ENCODE measurements at places on chromosomes 1 and 21.

DNA sequence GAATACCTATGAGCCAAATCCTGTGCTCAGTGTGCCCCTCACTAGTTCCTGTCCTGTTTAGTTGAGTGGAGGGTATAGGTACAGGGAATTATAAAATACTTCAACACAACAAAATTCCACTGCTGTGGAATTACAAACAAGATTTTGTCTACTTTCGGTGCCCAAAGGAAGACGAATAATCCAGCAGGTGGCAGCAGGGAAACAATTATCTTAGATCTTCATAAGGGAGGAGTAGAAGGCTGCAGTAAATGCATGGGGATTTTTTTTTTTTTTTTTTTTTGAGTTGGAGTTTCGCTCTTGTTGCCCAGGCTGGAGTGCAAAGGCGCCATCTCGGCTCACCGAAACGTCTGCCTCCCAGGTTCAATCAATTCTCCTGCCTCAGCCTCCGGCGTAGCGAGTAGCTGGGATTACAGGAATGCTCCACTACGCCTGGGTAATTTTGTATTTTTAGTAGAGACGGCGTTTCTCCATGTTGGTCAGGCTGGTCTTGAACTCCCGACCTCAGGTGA, 2.0 kb upstream of the PIP5K1A start:
- DNase-seq, result peak; percentile 71

DNA sequence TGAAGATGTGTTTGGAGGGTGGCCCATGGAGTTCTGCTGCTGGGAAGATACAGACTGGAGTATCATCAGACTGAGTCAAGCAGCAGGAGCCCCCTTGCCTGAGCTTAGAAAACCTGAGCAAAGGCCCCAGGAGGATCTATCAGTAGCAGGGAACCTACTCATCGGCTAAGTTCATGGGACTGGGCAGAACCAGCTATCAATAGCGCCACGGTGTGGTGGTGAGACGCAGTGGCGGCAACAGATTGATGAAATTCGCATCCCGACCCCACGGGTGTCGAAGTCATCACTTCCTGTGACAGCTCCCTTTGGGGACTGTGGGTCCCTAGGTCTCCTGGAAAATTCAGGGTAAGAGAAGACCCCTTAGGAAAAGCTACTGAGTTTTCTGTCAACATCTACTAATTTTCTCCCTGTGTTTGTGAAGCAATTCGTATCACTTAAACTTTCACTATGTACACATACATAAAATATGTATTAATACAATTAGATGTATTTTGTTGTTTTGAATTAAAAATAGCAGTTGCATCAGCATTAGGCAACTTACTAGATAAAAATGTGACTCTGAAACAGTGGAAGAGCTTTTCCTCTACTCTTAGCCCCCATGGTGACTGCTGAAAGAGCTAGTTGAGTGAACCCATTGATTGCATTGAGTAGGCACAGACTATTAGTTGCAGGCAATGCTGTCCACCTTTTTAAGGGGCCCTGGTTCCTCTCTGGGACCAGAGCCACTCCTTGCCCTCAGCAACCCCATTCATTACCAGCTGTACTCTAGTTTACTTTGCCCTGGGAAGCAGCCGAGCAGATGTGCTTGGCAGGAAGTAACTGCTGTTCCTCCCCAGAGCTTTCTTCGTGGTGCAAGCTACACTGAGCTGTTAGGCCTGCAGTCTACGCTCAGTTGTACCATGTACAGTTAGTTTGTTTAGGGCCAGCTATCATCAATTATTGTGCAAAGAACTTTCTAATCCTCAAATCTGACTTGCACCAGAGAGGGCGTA, 7.3 kb upstream of the CACNA1S start:
- no peak for DNase-seq

GRCh38 chr21:45390831-45391742, 13.9 kb upstream of the COL18A1 start:
- no peak for DNase-seq

DNA sequence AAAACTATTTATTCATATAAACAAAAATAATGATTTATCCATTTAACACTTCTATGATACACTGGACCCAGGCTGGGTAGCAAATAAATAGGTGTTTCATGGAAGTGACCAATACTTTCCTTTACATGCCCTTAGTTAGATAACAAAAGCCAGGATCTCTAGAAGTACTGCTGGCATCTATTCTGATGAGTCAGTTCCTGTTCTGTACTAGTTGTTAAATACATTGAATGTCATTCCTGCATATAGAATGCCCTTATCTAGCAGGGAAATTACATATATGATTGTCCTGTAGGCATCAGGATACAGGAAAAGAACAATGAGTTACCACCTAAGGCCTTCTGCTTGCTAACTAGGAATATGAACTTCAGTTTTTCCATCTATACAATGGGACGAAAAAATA, 130.8 kb downstream of the HFM1 start:
- DNase-seq, result no peak

GRCh38 chr1:37809942-37810341, 1.9 kb upstream of the YRDC start:
- DNase-seq, result no peak

DNA sequence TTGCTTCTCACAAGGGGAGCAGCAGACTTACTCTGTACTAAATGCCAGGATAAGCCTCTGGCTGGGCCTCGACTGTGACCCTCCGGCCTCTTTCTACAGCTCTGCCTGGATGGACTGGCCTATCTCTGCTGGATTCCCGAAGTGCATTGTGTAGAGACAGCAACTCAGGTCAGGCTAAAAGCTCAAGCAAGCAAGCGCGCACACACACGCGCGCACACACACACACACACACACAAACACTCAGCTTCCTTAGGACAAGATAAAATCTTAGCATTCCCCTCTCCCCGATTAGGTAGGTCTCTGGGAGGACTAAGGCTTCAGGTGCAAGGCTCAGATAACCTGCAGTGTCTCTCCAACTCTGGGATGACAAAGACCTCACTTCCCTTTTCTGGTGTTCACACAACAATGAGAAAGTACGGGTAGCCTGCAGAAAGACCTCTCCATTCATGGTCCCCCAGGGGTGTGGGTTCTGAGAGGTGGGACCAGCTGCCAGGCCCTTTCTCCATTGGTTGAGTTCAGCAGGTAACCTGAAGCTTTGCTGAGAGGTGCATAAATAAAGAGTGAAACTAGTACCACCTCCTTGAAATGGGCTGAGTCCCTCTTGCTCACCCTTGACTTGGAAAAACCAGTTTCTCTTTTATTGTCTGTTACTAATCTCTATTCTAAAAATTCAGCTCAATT, 155.1 kb upstream of the CAMK1G start:
- DNase-seq, result no peak

- DNase-seq, result no peak
Observed at GRCh38 chr1:23246274-23246673, 29.0 kb upstream of the HTR1D start.

GRCh38 chr1:199721001-199721400, 306.5 kb upstream of the NR5A2 start:
- DNase-seq, result no peak

GRCh38 chr21:14866859-14867765, 197.7 kb downstream of the NRIP1 start:
- DNase-seq, result no peak

GRCh38 chr1:47693115-47693514, 255.3 kb downstream of the FOXD2 start:
- DNase-seq, result no peak

GRCh38 chr1:64744492-64745180, at the start of gene RAVER2:
Gene RAVER2 (plus strand): TSS chr1:64745075. CDS start chr1:64745173, 98 bp downstream.
- DNase-seq, result no peak

DNA sequence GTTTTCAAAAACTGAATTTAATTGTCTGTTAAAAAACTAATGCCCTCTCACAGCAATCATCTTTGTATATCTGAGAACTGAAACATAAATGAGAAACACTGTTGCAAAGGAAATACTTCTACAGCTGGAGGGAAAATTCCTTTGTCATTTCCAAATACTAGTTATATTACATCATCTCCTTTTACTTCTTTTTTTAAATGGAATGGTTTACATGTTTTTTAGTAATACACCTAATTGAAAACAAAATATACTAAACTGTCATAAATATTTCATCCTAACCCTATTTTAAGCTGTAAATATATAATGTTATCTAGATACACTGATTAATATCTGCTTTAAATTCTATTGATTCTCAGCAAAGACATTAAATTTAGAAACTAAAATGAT, 19.1 kb downstream of the CDC42BPA start:
- DNase-seq, result no peak

GRCh38 chr1:79041666-79042065, 35.1 kb upstream of the ADGRL4 start:
- no peak for DNase-seq
